ENCODE measurements at places on chromosomes 4 and X.

GRCh38 chr4:73948291-73948690 is 33.5 kb downstream of the PF4 start:
- no peak for DNase-seq

DNA sequence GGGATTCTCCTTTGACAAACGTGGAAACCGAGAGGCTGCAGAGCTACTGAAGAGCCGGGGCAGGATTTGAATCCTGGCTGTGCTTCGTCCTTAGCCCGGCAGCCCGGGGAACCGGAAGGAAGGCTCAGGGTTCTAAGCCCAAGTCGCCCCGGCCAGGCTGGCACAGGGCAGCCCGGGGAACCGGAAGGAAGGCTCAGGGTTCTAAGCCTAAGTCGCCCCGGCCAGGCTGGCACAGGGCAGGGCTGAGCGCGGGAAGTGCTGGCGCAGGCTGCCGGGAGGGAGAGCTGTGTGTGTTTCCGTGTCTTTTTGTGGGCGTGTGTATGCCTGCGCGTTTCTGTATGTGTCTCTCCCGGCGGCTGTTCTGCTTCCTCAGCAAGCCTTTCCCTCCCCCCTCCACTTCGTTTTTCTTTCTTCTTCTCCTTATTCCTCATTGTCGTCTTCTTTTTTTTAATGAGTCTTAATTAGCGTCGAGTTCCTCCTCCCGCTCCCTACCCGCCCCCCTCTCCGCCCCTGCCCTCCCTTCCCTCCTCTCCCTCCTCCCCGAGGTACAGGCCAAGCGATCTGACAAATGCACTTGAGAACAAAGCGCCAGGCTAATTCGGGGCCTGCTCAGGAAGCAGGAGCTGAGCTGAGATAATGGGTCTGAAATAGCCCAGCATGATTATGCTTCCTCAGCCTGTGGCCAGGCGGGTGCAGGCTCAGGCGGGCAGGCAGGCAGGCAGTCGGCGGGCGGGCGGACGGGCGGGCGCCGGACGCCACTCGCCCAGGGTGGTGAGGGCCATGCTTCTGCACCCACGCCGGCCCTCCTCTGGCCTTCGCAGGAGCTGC is 65.9 kb downstream of the EFNB1 start:
- peak; percentile 76 for DNase-seq

- no peak for DNase-seq
Measured at GRCh38 chr4:87117051-87117731, 103.2 kb downstream of the KLHL8 start.

GRCh38 chrX:31178064-31178768 is 106.4 kb upstream of the FTHL17 start:
- no peak for DNase-seq

DNA sequence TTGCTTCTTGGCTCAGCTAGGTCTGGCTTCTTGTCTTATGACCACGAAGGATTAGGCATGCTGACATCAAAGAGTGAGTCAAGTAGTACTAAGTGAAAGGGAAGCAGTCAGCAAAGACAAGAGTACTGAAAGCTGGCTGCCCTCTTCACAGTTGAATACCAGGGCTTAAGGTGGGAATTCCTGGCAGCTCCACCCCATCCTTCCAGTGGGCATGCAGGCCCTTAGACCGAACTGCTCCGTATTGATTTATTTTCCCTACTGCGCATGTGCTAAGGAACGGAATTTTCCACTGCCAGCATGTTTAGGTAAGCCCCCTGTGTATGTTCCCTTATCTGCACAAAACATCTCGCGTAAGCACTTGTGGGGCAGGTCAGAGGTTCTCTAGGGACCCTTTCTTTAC is 2320.1 kb downstream of the ARAP2 start:
- DNase-seq, result peak; percentile 81

- DNase-seq, result no peak
Measured at GRCh38 chrX:17605676-17606075, 131.6 kb upstream of the SCML1 start.

GRCh38 chr4:39525822-39526690 is 1.2 kb downstream of the UGDH start:
- DNase-seq, result no peak

DNA sequence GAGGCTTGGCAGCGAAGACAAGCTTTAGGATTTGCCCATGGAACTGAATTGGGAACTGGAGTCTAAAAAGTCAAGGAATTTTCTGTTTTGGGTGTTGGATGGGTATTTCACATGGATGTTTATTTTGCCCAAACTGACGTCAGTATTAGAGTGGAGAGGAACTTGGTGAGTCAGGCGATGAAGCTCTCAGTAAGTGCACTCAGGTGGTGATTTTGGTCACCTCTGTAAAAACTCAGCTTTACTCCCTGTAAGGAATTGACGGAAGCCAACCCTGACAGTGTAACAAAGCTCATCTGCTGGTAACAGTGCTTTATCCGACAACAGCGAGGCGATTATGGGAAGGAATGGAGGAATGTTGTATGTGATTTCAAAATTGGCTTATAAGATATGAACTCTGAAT is 77.0 kb upstream of the PGRMC2 start:
- DNase-seq, result no peak

- no peak for DNase-seq
Measured at GRCh38 chr4:122661176-122662160, 40.6 kb upstream of the IL21 start.

GRCh38 chr4:139018501-139018900 is 2.9 kb downstream of the NOCT start:
- no peak for DNase-seq
